ENCODE measurements at places on chromosomes 6 and 20.

- DNase-seq, result no peak
Measured at GRCh38 chr6:139820210-139820609, 445.8 kb upstream of the CITED2 start.

DNA sequence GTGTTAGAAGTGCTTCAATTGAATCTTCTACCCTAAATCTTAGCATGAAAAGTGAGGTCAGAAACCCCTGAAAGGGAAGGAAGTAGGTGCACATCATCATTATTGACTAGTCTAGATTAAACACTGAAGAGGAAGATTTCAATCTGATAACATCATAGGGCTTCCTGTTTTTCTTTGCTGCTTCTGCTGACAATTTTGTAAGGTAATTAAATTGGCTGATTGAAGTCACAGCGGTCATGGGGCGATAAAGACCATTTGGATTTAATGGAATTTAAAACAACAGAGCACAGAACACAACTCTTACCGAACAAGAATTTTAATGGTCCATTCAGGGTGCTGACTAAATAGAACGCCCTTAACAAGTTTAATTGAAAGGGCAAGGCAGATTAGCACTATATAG is 11.3 kb downstream of the GRIK2 start:
- no peak for DNase-seq

DNA sequence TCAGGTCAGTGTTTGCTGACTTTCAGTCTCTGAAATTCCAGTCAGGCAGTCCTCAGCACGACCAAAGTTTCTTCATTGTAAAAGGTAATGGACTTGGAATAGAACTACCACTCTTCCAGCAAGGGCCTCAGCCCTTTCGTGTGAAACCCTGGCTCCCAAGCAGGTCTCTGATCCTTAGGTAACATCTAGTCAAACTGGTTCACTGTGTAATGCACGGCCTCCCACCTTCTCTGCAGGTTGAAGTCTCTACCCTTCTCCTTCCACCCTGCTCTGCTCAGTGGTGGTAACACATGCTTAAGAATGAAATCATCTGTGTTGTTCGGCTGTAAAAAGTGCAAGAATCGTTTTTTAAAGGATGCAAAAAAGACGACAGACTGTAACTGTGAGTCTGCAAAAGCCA is 287.2 kb upstream of the POU3F2 start:
- DNase-seq, result no peak

GRCh38 chr6:4802312-4802935 is 26.2 kb downstream of the CDYL start:
- DNase-seq, result no peak

GRCh38 chr20:36335206-36335870 is 29.2 kb downstream of the DLGAP4 start:
- no peak for DNase-seq

- DNase-seq, result no peak
Measured at GRCh38 chr6:90471263-90471662, 115.6 kb downstream of the MAP3K7 start.

GRCh38 chr6:161458201-161458951 is 184.5 kb upstream of the AGPAT4 start:
- no peak for DNase-seq

GRCh38 chr6:116572162-116572561 is 858 bp downstream of the RWDD1 start:
- no peak for DNase-seq

GRCh38 chr6:162940426-162940825 is 212.7 kb downstream of the PACRG start:
- DNase-seq, result peak; percentile 68

DNA sequence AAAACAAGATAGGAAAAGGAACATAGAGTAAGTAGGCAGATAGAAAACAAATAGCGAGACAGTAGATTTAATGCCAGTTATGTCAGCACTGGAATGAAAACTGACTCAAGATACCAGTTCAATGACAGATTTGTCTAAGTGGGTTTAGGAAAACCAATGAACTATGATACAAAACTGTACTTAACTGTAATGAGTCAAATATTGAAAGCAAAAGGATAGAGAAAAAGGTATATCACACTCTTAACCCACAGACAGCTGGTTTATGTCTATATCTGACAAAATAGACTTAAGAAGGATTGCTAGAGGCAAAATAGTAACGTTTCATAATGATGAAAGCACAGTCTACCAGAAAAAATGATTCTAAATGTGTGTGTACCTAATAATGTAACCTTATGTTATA is 38.2 kb downstream of the ATRN start:
- no peak for DNase-seq

DNA sequence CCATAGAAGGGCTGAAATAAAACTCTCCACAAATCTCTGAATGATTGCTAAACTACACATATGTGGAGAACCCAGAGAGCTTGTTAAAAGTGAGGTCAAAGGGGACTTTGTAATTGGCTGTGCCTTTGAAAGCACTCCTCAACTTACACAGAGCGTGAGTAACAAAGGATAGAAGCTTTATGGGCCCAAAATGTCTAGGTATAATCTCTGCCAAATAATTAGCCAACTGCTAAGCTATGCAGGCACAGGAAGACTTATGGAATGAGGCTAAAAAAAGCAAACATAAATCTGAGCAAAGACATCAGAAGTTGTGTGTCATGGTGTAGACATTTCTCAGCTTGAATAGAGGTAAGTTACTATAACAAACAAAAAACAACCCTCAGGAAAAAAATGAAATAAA is 23.3 kb upstream of the UST start:
- DNase-seq, result no peak

DNA sequence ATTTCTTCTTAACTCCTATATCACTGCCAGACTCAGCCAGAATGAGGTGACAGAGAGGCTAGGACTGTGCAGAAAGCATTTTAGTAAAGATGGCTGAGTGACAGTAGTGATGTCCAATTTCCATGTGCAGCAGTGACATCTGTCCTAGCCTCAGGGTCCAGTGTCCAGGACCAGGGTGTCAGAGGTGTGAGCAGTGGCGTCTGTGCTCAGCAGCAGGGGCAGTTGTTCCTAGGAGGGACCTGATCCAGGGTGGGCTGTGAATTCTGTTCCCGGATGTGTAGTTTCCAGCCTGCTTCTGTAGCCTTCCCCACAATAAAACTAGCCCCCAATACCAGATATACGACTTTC is 6.0 kb downstream of the HLA-B start:
- DNase-seq, result no peak

DNA sequence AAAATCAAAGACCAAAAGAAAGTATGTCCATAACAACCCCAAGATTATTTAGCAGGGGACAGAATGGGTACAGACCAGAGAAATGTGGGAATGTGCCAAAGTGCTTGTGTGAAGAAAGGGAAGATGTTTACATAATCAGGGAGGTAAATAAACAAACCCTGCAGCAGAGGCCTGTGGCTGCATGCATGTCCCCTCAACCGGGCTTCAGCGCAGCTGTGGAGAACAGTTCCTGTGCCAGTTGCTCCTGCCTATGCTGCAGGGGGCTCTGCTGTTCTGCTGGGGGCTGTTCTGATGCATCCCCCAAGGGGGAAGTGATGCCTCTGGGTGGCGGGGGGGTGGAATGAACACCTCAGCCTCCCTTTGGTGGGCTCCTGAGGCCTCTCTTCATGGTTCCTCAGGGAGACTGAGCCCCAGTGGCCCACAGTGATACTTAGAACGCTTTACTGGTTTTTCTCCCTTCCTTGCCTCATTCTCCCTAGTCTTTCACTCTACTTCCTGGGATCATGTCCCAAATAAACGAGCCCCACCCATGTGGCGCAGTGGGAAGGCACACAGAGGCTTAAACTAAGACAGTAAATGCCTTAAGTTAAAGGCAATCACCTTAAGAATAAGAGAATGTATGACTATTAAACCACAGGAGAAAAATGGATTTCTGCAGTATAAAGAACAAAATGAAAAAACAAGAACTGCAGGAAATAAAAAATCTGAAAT is 23.0 kb downstream of the RAB23 start:
- DNase-seq, result no peak

DNA sequence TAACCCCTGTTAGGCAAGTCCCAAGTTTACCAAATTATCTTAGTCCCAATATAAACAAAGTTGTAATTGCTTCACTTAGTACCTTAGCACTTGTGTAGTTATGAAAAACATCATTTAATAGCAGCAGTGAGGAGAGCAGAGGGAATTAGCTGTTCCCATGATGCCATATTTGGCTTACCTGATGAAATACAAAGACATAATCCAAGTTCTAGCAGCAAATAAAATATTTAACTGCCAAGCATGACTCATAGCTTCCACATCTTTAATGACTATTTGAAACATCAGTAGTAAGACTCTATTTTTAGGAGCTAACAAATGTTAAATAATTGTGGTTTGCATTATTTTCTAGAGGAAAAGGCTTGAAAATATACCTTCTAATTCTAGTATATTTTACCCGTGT is 94.0 kb upstream of the MCHR2 start:
- no peak for DNase-seq

DNA sequence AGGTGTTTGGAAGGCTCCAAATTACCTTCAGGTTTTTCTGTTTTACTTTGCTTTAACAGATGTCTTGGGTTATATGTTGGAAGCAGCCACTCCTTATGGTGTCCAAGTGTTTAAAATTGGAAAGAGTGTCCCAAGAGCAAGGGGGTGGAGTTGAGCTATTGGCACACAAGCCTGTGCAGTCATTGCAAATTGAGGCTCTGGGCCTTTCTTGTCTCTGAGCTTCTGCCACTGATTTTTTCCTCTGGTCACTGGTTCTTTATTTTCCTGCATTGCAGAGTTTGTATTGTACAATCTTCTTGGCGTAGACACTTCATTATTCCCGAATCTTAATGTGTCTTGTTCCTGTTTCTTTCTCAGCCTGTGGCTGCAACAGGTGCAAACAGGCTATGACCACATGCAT is 598.8 kb downstream of the RNF144B start:
- no peak for DNase-seq

- DNase-seq, result no peak
Measured at GRCh38 chr6:14883921-14884320, 361.9 kb upstream of the JARID2 start.

- DNase-seq, result no peak
Measured at GRCh38 chr20:10984913-10985312, 311.1 kb upstream of the JAG1 start.

GRCh38 chr20:58994390-58995159 is 12.5 kb downstream of the CTSZ start:
- no peak for DNase-seq

DNA sequence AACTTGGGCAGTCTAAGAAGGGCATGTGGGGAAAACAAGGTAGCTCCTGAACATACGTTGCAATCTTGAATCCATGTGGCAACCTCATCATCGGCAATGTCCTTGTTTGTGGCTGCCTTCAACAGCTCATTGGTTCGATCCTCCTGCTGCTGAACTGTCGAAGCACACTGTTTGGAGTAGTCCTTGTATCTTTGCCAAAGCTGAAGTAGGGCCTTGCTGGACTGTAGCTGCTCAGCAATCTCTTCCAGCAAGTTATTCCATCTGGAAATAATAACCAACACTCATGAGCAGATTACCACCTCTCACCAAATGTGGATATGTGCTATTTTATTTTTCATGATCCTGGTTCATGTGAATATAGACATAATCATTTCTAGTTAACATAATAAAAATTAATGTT is 413.3 kb downstream of the ESR1 start:
- DNase-seq, result no peak

DNA sequence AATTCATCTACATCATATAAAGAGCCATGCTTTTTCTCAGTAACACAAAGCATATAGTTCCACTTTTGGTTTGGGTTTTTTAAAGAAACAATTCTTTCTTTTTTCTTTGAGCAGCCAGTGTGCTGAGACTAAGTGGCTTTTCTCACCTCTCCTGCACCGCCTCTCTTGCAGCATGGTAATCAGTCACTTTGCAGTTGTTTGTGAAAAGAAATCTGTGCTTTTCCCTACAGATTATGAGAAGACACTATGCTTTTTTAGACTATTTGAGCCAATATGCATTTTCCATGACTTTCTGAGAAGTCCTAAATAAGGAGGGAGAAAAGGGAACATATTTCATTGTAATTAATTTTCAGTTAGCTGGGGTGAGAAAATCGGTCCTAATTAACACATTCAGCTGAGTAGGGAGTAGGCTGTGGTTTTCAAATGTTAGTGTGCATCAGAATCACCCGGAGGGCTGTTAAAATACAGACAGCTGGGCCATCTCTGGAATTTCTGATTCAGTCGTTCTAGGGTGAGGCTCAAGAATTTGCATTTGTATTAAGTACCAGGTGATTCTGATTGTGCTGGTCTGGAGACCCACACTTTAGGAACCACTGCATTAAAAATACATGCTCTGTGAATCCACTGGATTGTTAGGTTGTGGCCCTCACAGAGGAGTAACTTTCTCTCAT is 155.2 kb downstream of the TINAG start:
- DNase-seq, result no peak
